ENCODE measurements at places on chromosomes 3 and 15.

GRCh38 chr15:69706353-69707097, 253.9 kb downstream of the RPLP1 start:
- peak; percentile 42 for DNase-seq

GRCh38 chr3:112858410-112859069, 11.9 kb upstream of the CD200R1L start:
- DNase-seq: peak; percentile 87

GRCh38 chr3:22555753-22556435, 647.2 kb upstream of the UBE2E2 start:
- no peak for DNase-seq

DNA sequence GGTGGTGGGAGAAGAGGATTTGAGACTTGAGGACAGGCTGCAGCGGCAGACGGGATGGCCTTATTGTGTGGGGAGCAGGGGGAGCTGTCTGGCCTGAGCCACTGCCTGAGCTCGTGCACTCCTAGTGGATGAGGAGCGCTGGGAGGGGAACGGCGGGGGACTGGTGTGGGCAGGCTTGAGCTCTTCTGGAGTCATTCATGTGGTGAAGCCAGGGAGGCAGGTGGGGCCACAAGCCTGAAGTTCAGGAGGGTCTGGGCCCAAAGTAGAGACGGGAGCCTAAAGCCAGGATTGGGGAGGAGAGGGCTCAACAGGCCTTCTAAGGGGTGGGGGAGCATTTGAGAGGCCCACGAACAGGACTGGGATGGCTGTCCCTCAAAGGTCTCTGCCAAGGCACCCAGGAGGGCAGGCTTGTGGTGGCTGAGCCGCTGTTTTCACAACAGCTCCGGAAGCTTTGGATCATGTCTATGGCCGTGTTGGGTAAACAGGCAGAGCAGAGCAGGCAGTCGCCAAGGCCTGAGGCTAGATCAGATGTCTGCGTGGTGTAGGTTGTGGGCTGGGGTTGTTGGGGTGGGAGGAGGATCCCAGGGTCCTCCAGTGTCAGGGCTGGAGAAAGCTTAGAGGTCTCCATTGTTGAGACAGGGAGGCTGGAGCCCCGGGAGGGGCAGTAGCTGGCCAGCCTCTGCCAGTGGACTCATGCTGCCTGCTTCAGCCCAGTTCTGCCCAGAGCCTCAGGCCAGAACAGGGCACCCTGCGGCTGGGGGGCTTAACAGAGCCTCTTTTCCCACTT, 8.2 kb downstream of the PRKCD start:
- DNase-seq: peak; percentile 75

GRCh38 chr3:181174676-181175233, 185.2 kb upstream of the DNAJC19 start:
- no peak for DNase-seq

DNA sequence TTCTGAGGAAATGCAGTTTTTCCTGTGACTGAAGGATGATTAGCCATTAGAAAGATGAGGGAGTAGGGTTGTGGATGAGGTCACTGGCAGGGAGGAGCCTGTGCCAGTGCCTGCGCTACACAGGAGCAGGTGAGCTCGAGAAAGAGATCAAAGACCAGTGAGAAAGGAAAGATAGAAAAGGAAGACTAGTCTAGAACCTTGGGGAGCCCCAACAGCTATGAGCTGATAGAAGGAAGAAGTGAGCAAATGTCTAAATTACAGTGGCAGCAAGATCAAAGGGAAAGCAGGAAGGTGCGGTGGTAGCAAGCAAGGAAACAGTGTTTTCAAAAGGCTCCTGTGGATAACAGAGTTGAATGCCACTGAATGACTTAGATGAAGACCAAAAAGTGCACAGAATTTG, 39.6 kb downstream of the LNP1 start:
- no peak for DNase-seq

- DNase-seq: no peak
These were observed 155.9 kb upstream of the LPP start for GRCh38 chr3:187997946-187998561.

DNA sequence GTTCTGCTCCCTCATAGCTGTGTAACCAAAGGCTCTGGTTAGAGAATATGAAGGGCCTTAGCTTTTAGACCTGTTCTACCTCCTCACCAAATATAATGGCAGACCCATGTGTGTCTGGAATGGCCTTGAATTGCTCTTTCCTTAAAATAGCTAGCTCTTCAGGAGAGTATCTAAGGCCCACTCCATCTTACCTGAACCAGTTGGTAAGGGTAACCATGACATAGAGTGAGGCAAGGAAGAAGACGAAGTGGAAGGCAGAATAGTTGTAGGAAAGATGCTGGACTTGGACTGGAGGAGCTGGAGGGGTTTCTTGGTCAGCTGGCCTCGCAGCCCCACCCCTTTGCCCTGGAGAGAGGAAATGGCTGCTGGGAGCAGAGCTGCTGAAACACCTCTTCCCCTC, 3.1 kb downstream of the SERF2 start:
- no peak for DNase-seq

Measured in inflammatory macrophage (primary cell).